Muscle of arm (tissue), 14 donors: ENCODE measurements at places on chromosomes 3 and 15.
A peak's percentile ranks its signal among the peaks of the same experiment; 100 is the strongest.

DNA sequence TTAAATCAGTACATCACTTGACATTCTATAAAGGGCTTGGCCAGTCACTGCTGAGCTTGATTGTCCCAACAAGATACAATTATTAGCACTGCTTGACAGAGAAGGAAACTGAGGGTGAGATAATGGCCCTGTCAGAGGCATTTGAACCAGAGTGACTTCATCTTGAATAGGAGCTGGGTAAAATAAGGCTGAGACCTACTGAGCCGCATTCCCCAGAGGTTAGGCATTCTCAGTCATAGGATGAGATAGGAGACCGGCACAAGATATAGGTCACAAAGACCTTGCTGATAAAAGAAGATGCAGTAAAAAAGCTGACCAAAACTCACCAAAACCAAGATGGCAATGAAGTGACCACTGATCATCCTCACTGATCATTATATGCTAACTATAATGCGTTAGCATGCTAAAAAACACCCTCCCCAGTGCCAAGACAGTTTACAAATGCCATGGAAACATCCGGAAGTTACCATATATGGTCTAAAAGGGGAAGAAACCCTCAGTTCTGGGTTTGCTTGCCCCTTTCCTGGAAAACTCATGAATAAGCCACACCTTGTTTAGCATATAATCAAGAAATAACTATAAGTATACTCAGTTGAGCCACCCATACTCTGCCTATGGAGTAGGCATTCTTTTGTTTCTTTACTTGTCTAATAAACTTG is 239.1 kb upstream of the SETMAR start:
- no peak for DNase-seq

DNA sequence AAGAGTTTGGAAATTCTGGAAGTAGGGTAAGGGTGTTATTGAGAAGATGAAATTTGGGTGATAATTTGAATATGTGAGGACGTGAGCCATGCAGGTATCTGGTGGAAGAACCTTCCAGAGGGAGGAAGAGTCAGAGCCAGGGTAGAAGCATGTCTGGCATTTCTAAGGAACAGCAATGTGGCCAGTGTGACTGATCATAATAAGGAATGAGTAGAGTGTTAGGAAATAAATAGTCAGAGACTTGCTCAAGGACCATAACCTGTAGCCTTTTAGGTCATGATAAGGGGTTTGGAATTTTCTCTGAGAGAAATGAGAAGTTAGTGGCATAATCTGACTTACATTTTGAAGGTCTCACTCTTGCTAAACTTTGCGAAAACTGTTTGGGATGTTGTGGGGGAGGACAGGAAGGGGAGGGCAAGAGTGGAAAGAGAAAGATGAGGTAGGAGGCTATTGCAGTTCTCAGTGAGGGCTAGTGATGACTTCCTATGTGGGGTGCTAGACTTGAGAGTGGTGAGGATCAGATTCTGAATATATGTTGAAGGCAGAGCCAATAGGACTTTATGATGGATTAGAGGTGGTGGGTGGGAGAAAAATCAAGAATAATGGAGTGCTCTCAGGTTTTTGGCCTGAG is 568.3 kb downstream of the AGBL1 start:
- DNase-seq, result no peak

- DNase-seq, result no peak
Observed at GRCh38 chr3:12818773-12819172, 22.3 kb downstream of the CAND2 start.

DNA sequence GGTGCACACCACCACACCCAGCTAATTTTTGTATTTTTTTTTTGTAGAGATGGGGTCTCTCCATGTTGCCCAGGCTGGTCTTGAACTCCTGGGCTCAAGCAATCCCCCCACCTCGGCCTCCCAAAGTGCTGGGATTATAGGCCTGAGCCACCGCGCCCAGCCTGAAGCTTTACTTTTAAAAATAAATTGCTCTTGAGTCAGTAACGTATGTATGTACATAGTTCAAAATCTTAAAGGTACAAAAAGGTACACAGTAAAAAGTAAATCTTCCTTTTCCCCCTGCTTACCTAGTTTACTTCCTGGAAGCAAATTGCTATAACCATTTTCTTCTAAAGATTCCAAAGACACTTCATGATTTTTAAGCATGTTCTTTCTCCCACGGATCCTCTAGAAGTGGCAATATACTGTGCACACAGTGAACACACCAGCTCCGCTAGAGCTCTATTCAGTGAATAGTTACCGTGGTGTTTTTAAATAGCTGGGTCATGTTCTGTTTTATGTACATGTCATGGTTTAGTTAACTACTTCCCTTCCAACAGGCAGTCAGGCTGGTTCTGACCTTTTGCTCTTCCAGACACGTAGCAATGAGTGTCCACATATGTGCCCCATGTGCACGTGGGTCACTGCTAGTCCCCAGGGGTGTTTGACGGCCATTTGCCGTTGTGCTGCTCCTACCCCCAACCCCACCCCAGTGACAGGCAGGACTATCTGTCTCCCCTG is 82.1 kb downstream of the EEFSEC start:
- DNase-seq, result no peak

- DNase-seq, result no peak
Observed at GRCh38 chr3:196055683-196056270, 26.1 kb downstream of the TFRC start.

DNA sequence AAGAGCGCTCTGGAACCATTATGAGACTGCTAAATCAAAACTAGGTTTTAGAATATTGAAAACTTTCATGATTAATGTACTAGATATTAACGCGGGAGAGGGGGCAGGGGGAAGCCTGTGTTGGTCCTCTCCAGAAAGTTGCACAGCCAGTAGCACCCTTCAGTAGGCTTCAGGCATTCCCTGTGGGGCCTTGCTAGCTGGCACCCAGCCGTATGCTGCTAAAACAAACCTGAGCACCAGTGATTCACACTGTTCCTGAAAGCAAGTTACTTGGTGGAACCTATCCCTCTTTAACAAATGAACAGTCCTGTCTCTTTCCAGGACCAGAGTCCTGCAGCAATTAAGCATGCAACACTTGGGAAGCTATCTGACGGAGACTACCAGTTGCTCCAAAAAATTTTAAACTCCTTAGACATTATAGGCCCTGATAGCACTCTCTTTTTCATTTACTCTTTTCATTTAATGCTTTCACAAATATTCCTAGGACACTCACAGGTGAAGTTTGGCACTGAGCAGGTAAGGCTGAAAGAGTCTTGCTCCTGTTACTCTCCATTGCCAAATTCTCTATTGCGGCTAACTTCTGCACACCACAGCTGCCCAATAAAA is 1.2 kb upstream of the ATRIP start:
- DNase-seq, result no peak

- no peak for DNase-seq
Observed at GRCh38 chr3:16999871-17000270, 115.1 kb downstream of the PLCL2 start.

DNA sequence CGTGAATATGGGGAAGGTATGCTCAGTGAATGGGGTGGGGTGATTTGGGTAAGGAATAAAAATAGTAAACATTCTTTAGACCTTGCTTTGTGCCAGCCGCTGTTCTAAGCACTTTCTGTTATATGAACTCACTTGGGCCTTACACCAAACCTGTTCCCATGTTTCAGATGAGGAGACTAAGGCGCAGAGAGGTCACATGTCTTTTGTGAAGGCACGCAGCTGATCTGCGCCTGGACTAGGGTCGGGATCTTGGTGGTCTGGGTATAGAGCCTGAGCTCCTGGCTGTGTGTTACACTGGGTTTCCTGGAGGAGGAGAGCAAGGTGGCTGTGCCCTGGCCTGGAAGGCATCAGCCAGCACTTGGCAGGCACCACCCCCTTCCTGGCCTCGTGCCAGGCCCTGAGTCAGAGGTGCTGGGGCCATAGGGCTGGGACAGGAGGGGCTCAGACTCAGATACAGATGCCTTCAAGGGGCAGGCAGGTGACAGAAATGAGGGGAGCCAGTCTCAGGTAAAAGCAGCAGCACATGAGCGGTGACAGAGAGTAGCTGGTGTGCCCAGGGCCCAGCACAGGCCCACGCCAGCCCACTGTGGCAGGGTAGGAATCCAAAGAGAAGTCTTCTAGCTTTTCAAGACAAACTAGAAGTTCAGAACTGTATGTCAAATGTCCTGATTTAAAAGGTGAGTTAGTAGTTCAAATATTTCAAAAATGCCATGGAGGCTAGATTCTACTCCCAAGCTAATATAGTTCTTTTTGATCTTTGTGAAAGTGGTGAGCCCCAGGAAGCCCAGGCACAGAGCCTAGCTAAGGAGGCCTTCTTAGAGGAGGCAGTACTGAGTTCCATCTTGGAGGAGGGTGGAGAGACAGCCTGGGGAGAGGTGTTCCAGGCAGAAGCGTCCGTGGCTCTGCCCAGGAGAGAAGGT is 83.1 kb downstream of the DNAJB8 start:
- no peak for DNase-seq

- DNase-seq, result no peak
Observed at GRCh38 chr3:128854475-128854874, 24.9 kb upstream of the ACAD9 start.

- DNase-seq, result peak; percentile 49
Observed at GRCh38 chr3:14836049-14836468, 17.3 kb downstream of the FGD5 start.

DNA sequence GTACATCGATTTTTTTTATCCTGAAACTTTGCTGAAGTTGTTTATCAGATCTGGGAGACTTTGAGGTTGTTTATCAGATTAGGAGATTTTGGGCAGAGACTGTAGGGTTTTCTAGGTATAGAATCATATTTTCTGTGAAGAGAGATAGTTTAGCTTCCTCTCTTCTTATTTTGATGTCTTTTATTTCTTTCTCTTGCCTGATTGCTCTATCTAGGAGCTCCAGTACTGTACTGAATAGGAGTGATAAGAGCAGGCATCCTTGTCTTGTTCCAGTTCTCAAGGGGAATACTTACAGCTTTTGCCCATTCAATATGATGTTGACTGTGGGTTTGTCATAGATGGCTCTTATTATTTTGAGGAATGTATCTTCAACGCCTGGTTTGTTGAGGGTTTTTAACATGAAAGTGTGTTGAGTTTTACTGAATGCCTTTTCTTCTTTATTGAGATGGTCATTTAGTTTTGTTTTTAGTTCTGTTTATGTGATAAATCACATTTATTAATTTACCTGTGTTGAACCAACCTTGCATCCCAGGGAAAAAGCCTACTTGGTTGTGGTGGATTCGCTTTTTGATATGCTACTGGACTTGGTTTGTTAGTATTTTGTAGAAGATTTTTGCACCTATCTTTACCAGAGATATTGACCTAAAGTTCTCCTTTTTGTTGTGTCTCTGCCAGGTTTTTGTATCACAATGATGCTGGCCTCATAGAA is 14.9 kb upstream of the DNAAF4 start:
- no peak for DNase-seq

- no peak for DNase-seq
Observed at GRCh38 chr3:115280506-115280905, 133.4 kb upstream of the ZBTB20 start.

GRCh38 chr15:60121845-60122244 is 117.7 kb downstream of the FOXB1 start:
- DNase-seq, result no peak

GRCh38 chr3:38782148-38782547 is 33.9 kb downstream of the SCN10A start:
- no peak for DNase-seq

- DNase-seq, result no peak
Observed at GRCh38 chr15:35764661-35765519, 218.9 kb upstream of the DPH6 start.

DNA sequence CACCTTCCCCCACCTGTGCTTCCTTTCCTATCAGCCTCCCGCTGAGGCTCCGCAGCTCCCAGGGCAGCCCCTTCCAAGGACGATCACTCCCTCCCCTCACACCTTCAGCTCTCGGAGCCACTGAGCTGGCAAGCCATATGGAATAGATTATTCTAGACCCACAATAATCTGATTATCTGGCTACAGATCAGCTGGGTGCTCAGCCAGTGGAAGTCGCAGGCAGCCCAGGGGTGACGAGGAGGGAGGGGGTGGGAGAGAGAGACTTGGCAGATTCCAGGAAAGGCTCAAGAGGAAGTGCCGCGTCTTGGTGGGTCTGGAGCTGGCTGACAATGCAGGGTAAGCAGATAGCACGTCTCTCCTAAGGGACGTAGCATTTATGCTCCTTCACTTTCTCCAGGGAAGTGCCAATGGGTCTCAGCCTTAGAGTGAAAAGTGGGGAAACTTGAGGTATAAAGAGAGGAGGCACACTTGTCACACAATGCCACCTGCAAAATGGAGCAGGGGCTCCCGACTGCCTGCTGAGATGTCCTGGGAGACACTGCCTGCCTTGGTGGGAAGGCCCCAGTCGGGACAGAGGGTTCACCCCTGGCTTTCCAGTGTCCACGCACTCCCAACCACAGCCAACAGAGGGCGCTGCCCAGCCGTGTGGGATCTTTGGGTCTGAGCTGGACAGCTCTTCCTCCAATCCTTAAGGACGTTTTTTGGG is 9.4 kb upstream of the MESP1 start:
- DNase-seq, result peak; percentile 72

DNA sequence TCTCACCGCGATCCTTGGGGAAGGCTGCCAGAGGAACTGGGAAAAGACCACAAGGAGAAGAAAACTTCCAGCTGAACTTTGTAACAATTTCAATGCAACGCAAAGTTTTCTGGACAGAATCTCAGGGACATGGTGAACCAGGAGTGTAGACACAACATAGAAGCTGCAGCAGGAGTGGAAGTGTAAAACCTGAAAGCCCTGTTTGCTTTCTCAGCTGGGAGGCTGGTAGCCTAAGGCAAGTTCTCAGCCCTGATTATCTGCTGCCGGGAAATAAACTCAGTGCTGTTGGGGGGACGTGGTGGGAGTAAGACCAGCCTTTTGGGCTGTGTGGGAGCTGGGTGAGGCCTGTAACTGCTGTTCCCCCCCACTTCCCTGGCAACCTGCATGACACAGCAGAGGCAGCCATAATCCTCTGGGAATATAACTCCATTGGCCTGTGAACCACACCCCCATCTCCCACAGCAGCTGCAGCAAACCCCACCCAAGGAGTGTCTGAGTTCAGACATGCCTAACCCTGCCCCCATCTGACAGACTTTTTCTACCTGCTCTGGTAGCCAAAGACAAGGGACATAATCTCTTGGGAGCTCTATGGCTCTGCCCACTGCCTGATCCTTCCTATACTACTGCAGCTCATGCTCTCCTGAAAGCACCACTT is 106.7 kb downstream of the ZNF621 start:
- no peak for DNase-seq

DNA sequence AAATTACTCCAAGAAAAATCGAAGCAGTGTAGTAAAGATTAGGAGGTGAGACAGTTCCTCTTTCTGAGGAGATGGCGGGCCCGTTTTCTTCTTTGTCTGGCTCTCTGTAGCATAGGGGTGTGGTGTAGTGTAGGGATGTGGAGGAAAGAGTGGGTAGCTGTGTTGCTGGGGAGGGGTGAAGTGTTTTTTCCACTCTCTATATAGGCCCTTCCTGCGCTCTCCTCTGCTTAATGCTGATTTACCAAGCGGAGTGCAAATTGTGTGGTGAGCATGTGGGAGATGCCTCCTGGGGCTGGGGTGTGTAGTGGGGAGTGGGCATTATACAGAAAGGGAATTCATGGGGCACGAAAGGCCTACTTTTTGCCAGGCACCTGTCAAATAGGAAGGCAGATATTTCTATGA is 94.9 kb downstream of the ST6GAL1 start:
- DNase-seq, result no peak

- DNase-seq, result no peak
Observed at GRCh38 chr3:116441652-116442051, 3.6 kb downstream of the LSAMP start.
